ENCODE measurements at places on chromosomes 1 and 21.

- no peak for DNase-seq
Measured at GRCh38 chr1:6010554-6010953, 18.3 kb upstream of the NPHP4 start.

GRCh38 chr21:39313042-39313570 lies 326 bp downstream of the BRWD1 start:
- no peak for DNase-seq

GRCh38 chr1:150976401-150976821 lies 1.8 kb upstream of the CERS2 start:
- DNase-seq: no peak

DNA sequence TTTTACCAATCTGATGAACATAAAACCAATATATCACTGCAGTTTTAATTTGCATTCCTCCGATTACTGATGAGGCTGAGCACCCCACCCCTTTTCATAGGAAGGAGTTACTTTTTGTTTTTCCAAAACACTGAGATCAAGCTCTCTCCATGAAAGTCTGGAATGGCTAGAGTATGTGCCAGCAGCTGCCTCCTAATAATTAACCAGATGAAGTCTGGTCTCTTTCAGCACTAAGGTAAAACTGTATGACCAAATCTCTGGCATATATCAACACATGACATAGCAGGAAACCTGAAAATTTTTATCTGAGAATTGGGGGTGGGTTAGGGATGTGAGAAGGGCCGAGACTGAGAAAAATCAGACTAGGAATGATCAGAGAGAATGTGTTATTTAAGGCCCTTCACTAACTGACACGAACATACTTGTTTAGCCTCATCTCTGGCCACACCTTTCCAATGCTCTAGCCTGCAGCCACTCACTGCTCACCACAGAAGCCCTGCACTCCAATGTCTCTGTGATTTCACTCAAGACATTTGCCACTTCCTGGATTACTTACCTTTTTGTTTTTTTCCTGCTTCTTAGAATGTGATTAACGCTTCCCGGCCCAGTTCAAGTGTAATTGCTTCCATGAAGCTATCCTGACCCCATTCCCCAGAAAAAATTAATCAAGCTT lies 34.7 kb downstream of the WASF2 start:
- no peak for DNase-seq

- no peak for DNase-seq
Measured at GRCh38 chr1:1092894-1093609, 18.9 kb upstream of the RNF223 start.

DNA sequence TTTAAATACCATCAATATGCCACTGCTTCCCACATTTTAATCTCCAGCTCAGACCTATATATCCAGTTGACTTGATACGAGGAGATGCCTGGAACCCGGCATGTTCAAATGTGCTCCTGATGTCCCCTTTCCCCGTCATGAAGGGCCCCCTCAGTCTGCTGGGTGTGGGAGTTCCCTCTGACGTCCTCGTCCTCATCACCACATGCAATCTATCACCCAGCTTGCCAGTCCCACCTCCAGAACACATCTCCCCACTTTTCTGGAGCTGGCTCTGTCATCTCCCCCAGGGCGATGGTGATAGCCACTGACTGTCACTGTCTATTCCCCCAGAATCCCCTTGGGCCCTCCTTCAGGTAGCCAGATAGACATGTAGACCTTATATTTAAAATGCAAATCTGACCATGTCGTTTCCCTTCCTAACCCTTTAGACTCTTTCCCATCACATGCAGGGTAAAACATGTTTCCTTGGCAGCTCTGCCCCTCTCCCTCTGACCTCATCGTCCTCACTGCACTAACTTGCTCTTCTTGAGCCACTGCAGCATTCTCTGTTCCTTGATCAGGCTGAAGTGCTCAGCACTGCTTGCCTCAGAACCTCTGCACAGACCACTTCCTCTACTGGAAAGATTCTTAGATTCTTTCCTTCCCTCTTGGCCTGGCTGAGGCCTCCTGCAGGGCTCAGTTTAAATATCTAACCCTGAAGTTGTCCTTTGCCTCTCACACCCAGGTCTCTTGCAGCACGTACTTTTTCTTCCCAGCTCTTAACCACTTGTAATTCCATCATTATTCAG lies 7.4 kb downstream of the AZIN2 start:
- no peak for DNase-seq

DNA sequence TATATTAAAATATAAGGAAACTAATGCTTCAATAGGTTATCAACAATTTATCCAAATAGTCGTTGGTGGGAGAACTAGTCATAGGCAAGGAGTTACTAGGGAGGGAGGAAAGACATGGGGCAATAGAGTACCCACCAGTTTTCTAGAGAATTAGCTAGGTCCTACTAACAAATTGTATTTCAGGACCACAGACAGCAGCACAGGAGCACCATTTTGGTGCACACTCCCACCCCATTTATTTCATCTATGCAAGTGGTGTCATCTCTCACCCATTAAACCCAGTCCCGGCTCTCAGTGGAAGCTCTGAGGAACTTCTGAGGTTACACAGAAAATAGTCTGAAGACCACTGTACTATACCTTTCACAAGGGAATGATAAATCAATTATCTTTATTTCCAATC lies 89.0 kb upstream of the BCAR3 start:
- no peak for DNase-seq

DNA sequence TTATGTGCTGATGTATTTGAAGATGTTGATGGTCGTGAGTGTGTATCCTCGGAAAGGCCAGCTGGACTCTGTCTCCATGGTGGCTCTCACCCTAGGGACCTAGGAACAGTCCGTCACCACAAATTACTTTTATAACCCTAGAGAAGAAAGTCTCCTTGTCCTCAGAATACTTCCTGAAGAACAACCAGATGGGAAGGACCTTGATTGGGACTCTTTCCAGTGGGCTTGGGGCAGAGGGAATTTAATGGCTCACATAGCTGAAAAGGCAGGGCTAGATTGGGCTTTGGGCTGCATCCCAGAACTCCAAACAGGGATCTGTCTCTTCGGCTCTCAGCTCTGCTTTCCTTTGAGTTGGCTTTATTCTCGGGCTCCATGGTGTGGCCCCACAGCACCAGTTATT lies 90.8 kb downstream of the TBX19 start:
- no peak for DNase-seq

DNA sequence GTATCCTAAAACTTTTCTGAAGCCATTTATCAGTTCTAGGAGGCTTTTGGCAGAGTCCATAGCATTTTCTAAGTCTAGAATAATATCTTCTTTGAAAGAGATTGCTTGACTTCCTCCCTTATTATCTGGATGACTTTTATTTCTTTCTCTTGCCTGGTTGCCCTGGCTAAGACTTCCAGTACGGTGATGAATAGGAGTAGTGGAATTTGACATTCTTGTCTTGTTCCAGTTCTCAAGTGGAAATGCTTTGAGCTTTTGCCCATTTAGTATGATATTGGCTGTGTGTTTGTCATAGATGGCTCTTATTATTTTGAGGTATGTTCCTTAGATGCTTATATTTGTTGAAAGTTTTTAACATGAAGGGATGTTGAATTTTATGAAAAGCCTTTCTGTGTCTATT lies 1647.9 kb downstream of the PLA2G4A start:
- DNase-seq: no peak

DNA sequence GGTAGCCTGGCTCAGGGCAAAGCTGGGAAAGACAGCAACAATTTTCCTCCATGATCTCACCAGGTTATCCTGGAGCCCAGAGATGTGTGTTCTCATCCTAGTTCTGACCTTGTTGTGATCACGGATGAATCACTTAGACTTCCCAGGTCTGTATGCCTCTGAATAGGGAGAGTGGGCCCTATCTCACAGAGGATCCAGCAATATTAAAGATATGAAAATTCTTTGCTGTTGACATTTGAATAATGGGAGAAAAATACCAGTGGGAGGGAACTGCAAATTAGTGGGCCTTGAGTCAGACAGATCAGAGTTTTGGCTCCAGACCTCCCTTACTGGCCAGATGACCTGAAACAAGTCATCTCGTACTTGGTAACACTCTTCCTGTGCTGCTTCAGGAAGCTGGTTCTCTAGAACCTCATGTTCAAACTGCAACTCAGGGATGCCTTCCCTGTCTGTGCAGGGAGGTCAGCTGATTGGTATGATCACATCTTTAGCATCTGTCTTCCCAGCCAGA lies 32.8 kb upstream of the RNF19B start:
- DNase-seq: no peak

GRCh38 chr21:32858628-32859027 lies 87.1 kb upstream of the PAXBP1 start:
- no peak for DNase-seq

DNA sequence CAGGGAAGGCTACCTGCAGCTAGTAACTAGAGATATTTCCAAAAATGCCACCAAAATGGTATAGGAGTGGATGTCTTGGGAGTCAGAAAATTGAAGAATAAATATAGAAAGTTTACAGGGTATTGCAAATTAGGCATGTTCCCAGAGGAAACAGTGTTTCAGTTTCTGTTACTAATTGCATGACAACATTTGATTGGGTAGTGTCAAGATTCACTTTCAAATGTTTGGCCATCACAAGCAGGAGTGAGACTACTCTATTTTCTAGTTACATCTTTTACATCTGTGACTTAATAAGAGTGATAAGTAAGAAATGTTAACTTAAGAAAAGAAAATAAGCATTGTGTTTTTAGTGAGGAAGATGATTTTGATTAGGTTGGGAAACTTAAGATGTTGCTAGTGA lies 30.2 kb downstream of the AMY1C start:
- no peak for DNase-seq

DNA sequence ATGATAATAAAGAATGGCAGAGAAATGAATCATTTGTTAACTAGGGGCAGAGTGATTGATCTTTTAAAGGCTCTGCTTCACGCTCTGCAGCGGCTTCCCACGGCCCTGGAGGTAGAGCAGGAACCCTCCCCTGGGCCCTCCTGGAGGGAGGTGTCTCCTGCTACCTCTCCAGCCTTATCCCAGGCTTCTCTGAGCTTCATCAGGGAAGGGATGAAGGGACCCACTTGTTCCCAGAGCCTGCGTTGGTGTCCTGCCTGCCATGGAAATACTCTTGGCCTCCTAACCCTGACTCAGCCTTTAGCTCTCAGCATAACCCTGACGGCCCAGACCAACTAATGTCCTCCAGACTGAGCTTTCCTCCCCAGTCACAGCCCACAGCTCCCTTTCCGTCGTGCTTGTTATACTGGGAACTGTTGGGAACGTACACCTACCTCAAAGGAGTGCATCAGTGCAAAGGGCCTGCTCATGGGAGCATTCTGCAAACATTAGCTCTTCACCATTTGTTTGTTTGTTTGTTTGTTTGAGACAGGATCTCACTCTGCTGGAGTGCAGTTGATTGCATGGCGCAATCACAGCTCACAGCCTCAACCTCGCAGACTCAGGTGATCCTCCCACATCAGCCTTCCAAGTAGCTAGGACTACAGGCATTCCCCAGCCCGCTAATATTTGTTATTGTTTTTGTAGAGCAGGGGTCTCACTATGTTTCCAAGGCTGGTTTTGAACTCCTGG lies 17.4 kb upstream of the HNRNPU start:
- DNase-seq: no peak

DNA sequence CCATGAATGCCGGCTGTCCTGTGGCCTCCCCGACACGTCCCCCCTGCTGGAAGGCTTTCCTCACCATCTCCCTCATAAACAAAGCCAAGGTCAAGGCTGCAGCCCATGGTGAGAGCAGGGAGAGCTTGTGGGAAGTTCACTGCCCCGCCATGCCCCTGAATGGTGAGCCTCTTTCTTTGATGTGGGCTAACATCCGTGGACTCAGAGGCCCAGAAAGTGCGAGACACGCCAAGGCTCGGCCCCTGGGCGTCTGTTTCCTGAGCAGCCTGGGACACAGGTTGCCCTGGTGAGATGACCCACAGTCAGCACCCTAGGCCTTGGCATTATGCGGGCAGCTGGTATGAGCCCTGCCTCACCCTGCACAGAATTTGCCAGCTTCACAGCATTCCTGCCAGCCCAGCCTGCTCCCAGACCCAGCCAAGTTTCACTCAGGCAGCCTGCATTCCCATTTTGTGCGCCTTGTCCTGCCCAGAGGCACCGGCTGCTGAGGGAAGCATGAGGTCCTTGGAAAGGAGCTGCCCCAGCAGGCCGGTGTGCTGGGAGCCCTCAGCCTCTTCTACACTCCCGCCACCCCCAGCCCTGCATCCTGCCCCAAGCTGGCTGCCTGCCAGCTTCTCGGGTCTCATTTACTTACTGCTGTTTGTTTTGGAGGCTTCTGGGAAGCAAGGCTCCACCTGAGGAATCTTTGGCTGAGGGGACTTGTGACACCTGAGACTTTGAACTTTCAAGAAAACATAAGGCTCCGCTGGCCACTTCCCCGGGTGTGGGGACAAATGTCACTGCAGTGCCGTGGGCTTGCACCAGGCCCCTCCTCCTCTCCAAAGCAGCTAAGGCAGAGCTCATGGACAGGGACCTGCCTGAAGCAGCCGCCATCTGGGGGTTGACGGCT lies 31.9 kb downstream of the NEK2 start:
- no peak for DNase-seq

DNA sequence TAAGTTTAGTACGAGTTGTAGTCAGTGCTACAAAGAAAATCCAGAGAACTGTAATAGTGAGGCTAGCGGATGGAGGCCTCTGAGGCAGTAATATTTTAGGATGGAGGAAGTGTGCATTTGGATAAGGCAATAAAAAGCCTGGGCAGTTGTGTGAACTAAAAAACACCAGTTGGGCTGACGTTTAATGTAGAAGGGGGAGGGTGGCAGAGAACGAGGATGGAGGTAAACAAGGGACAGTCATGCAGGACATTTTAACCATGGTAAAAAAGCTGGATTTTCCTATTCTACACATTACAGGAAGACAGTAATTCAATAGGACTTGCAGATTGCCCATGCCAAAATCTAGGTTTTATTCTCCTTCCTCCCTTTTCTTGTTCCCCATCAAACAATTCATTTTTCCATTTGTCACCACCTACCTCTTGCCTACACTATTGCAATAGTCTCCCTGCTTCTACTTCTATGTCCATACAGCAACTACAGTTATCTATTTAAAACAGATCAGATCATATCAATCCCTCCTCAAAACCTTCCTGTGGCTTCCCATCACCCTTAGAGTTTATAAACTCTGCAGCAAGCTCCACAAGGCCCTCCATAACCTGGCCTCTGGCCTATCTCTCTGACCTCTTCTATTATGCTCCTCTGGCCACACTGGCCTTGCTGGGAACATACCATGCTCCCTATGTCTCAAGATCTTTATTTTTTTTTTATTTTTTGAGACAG lies 27.7 kb downstream of the ERO1B start:
- DNase-seq: no peak

GRCh38 chr21:24014381-24014780 lies 1592.9 kb downstream of the MRPL39 start:
- DNase-seq: no peak

GRCh38 chr1:30169269-30169668 lies 554.1 kb downstream of the MATN1 start:
- DNase-seq: no peak

DNA sequence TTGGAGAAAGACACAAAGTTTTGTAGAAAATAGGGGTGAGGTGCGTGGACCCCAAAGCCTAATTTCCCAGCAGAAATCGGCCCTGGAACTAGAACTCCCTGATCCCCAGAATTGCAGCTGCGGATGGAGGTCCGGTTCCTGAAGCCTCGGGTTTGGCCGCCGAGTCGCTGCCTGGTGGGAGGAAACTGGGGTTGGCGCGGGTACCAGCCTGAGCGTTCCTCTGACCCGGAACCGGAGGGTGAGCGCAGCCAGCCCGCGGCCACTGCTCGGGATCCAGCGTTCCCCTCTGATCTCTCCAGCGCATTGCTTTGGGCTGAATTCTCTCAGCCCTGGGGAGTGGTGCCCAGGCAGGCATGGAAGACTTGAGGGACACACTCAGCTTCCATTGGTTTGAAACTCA lies 1.6 kb downstream of the ST6GALNAC5 start:
- DNase-seq: no peak

GRCh38 chr1:172680733-172681275 lies 21.9 kb downstream of the FASLG start:
- DNase-seq: no peak

- DNase-seq: no peak
Measured at GRCh38 chr1:3652548-3653285, 401 bp downstream of the TP73 start.
